ENCODE measurements at places on chromosomes 12 and 14.

DNA sequence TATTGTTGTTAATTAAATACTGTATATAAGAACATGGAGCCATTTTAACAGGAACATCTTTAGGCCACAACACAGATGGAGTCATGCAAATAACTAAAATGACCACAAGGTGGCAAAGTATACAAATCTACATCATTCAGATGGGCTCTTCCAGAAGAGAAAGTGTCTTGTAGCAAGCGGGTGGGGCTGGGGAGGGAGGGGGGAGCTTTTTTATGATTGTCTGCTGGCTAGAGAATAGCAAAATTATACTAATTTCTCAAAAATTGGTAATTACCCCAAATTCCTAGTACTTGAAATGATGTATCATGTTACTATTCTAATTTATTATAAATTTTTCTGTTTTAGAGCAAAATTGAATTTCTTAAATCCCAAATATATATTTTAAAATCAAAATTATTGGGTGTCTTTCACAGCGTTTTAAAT, 378.7 kb downstream of the PRKD1 start:
- peak; percentile 73 for DNase-seq

GRCh38 chr14:73462815-73463214, 4.5 kb upstream of the NUMB start:
- DNase-seq, result no peak

DNA sequence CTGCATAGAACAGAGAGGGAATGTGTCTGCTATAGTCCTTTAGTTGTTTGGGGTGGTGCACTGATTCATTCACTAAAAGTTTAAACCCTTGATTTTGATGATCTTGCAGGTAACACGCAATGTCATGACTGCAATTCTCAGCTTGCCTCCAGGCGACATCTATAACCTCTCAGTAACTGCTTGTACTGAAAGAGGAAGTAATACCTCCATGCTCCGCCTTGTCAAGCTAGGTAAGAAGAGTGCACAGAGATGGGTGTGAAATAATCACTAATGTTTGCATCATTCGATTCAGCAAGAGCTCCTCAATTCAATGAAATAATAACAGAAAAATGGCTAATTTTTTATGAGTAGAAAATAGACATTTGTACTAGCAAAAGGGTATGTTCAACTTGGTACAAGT, 203.7 kb downstream of the PTPRO start:
- DNase-seq, result no peak

GRCh38 chr14:82341261-82341810, 807.7 kb upstream of the SEL1L start:
- no peak for DNase-seq

DNA sequence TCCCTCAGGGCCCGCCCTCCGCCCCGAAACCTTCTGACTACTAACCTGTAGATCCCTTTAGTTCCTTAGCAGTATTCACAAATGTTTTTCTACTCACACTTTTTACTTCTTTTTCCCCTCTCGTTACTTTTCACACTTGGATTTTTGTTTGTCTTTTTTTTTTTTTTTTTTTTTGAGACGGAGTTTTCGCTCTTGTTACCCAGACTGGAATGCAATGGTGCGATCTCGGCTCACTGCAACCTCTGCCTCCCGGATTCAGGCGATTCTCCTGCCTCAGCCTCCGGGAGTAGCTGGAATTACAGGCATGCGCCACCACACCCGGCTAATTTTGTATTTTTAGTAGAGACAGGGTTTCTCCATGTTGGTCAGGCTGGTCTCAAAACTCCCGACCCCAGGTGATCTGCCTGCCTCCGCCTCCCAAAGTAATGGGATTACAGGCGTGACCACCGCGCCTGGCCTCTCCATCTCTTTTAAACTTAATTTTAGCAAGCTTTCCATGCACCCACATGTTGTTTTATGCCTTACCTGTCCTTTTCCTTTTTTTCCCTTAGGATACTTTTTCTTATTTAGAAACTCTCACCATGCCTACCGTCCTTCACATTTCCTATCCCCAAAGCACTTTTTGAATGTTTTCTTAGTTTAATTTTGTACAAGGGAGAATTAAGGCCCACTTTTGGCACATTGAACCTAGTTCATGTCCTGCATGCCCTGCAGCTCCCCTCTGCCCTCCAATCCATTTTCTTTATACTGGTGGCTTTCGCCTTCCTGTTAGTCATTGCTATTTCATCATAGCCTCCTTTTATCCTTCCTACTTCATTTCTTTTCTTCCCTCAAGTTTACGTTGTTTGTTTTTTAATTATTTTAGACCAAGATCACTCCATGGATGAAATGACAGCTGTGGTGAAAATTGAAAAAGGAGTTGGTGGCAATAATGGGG, 1.1 kb downstream of the SP1 start:
- no peak for DNase-seq

- DNase-seq, result no peak
Measured at GRCh38 chr12:98639491-98639890, 5.1 kb downstream of the IKBIP start.
